Stimulated activated memory B cell treated with anti-CD40 and anti-IgM and Interleukin-4, amounts not matched to agents 10 μg/mL and 1 μg/mL and 100 μg/mL, for 72 hours (primary cell): ENCODE measurements at places on chromosomes 1 and 21.

DNA sequence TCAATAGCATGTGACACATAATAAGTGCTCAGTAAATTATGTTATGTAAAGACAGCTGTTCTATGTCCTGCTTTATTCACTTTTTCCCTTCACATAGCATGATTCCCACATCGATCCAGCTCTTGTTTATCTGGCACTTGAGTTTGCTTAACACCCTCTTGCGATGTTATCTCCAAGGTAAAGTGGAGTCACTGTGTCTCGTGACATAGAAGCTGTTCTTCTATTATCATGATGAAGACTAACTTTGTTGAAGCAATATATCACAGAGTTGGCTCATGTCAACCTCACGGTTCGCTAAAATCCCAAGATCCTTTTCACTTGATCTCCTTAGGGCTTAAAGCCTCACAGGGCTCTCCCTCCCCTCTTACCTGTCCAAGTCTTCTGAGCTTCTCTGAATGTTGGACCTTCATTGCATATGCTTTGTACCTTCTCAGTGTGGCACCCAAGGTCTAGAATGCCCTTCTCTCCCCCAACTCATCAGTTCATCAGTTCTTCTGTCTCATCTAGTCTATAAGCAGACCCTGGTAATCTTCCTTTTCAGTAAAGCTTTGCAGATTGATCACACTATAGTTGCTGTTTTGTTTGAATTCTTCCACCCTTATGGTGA is 38.0 kb downstream of the PLXNA2 start:
- ATAC-seq, result no peak

DNA sequence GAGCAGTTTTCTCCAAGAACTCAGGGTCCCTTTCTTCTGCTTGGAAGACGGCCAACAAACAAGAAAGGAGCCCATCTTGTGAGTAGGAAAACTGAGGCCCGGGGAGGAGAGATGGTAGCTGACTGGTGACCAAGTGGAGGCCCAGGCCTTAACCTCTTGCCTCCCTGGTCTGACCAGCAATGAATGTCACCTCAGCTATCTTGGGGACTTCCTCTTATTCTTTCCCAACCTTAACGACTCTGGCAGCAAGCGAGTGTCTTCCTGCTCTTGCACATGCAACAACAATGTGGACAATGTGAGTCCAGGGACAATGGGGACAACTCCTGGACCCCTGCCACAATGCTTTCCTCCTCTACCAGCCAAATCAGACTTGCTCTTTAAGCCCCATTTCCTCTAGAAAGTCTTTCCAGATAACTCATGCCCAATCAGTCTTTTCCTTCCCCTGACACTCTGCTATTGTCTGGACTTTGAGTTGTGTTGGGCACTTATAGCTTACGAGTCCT is 12.6 kb downstream of the HSPG2 start:
- no peak for ATAC-seq

- ATAC-seq, result no peak
Observed at GRCh38 chr1:155218854-155219591, 10.5 kb downstream of the MTX1 start.

GRCh38 chr21:36813052-36813451 is 114.1 kb downstream of the SIM2 start:
- no peak for ATAC-seq

DNA sequence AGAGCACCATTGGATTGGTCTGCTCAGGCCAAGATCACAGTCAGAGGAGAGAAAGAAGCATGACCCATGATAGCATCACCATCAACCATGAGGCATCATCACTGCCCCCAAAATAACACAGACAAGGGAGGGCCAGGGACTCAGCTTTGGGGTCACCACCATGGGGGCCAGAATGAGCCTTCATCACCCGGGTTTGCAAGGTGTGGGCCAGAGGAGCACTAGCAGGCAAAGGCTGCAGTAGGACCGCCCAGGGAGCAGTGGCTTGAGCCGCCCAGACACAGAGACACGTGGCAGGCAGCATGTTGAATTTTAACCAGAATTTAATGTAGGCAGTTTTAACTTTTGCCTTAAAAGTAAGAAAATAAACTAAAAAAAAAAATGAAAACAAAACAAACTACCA is 53.7 kb upstream of the TMPRSS2 start:
- ATAC-seq, result no peak

DNA sequence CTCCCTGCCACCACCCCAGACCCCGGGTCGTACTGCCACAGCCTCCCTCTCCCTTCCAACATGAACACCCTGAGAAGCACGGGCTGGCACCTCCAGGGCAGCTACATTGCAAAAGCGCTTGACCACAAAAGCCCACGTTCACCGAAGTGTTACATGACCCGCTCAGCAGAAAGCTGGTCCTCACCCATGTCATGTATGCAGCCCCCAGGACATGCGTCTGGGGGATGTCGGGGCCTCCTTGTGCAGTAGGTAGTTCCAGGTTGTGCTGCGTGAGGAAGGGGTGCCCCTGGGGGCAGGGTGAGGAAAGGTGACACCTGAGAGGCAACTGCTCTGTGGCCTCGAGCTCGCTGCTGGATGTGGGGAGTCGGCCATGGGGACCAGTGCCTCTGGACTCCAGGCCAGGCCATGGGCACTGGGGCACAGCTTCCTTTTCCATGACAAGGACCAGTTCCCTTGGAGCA is 102.0 kb upstream of the C1orf174 start:
- ATAC-seq, result no peak

- no peak for ATAC-seq
Observed at GRCh38 chr1:156284757-156285156, 632 bp downstream of the TMEM79 start.

DNA sequence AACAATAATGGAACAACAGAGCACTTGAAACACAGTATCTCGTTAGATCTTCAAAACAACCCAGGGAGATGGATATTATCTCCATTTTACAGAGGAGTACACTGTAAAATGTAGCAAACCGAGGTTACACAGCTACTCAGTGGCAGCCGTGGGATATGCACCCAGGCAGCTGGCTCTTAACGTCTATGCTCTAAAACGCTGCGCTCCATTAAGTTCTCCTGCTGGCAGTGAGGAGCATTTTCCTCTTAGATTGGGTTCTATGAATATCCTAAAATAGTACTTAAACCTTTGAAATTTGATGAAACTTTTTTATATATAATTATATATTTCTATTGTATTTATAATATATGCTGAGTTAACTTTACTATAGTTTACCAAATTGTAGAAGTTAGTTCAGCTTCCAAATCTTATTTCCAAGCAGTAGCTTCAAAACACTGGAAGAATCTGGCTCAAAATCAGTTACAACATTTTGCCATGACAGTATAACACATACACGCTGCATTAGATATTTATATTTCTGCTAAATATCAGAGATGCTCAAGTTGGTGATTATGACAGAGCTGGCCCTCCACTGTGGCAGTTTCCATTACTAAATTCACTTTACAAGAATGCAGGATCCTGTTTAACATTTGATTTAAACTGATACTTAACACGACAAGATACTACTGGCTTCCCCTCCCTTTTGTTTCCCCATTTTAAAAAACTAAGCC is 49.5 kb downstream of the TGFBR3 start:
- ATAC-seq, result no peak

DNA sequence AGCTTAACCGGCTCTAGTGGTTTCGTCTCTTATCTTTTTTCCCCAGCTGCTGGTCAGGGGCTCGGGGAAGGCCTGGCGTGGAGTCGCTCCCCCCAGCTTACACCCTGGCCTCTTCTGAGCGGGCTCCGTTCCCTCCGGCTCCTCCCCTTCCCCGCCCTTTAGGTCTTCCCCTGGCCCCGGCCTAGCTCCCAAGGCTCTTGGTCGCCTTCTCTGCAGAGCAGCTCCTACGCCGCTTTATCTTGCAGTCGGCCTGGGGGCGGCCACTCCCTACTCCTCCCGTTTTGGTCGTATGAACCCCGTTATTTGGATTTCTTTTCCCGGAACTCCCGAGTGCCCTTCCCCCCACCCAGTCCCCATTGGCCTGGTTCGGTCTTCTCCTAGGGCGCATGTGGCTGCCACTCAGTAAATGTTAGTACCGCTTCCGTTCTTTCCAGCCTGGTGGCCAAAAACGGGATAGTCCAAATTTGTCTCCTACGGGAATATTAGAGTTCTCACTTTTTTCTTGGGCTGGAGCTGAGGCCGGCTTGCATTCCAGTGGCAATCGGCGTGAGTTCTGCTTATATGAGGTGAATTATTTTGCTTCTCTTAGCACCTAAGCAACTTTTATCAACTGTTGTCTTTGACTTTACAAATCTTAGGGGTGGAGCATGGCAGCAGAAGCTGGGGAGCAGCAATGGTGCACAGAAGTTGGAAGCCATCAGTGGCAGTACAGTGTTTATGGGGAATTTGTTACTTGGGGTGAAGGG is 467 bp downstream of the THRAP3 start:
- peak; percentile 83 for ATAC-seq

DNA sequence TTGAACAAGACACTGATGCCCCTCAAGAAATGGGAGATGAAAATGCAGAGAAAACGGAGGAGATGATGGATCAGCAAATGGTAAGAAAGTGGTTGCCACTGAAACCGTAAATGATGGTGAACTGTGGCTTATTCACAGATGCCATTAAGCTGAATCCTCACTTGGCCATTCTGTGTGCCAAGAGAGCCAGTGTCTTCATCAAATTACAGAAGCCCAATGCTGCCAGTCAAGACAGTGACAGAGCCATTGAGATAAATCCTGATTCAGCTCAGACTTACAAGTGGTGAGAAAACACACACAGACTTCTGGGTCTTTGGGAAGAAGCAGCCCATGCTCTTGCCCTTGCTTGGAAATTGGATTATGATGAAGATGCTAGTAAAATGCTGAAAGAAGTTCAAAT is 52.5 kb downstream of the NBPF6 start:
- ATAC-seq, result no peak

DNA sequence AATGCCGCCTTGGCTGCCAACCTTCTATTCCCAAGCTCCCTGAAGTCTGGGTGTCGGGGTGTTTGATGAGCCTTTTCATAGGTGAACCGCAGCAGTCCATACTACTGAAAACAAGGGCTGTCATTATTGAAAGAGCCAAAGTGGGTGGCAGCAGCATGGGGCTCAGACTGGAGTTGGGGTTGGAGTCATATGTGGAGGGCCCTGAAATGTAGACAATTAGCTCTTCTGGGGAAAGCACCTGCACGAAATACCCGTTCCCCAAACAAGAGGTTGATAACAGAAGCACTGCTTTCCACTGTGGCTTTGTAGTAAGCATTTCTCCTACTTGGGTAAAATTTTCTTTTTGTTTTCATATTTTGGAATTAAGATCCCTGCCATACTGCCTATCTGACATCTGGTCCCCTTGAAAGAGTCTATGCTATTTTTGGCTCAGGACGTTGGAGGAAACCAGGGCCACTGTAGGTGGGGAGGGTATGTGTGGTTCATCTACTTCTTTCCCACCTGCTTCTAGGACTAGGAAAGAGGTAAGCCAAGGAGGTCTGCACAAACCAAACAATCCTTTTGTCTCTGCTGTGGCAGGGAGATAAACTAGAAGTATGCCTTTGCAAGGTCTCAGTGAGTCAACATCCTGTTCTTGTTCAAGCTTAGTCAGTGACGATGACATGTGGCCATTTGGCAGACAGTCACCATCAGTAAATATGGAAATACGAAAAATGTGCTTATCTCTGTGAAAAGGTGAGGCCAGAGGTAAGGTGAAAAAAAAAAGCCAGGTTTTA is 197.0 kb upstream of the UBE2U start:
- ATAC-seq, result peak; percentile 22

- no peak for ATAC-seq
Observed at GRCh38 chr1:100622966-100623762, 85.2 kb downstream of the GPR88 start.

GRCh38 chr1:178047403-178048093 is 46.4 kb upstream of the RASAL2 start:
- no peak for ATAC-seq

DNA sequence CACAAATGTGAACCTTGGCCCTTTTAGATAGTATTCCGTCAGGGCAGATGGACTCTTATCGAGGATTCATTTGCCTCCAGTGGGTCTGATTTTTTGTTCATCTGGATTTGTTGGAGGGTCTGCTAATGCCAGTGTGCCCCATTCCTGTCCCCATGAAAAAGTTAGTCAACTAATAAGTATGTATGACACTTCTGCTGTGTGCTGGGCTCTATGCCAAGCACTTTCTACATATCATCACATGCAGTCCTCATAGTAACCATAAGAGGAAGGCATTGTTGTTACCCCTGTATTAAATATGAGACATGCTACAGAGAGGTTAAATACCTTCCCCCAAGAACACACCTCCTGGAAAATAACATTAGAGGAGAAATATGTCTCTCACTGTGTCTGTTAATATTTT is 46.6 kb upstream of the MAB21L3 start:
- ATAC-seq, result no peak

- no peak for ATAC-seq
Observed at GRCh38 chr1:202122639-202123335, at the start of gene GPR37L1. Gene GPR37L1 (plus strand): TSS chr1:202122917. CDS start chr1:202122964, 47 bp downstream.

GRCh38 chr1:27447883-27448282 is 42.1 kb downstream of the WASF2 start:
- ATAC-seq, result no peak

DNA sequence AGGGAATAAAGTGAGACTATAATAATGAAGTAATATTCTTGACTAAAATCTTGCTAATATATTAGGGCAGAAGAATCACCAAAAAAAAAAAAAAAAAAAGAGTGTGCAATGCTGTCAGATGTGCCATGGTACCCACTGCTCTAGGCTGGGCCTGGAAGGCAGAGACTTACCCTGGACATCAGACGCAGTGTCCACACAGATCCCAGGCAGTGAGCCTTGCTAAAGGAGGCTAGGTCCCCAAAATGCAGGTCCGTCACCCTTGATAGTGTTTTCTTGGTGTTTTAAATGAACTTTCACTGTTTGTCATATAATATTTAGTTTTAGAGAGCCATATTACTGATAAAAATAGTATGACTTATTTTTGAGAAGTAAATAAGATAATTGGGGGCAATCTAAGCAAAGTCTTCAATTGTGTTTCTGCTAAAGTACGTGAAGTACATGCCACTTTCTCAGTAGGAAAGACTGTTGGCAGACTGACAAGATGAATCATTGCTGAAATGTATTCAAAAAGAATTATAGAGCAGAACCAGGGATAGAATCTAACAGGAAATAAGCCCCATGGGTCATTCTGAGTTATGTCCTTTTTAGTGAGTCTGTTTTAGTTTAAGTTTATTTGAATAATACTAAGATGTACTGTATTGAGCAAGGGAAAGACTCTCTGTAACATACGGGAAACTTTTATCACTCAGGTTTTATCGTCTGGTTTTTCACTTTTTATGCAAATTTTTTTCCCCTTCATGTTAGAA is 74.6 kb upstream of the PDC start:
- ATAC-seq, result no peak

GRCh38 chr1:3668585-3669300 is 16.4 kb downstream of the TP73 start:
- ATAC-seq, result no peak

DNA sequence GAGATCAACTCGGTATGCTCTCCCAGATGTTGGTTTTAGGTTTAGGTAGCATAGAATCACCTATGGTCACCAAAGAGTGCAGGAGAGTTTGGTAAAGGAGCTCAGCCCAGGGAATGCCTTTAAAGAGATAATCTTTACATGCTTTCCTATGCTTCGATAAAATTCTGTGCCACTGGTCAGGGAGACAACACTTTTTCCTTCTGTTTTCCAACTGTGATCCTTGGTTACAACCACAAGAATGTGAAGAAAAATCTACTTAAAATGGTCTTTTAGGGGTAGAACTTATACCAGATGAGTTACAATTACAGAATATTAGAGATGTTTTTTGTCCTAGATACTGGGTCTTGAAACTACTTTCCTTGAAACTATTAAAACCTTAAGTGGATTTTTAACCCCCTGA is 895.6 kb downstream of the TTLL7 start:
- no peak for ATAC-seq

- ATAC-seq, result no peak
Observed at GRCh38 chr1:158046715-158047510, 53.5 kb downstream of the KIRREL1 start.
